Naive thymus-derived CD4-positive, alpha-beta T cell (primary cell): ENCODE measurements at places on chromosomes 12 and 14. TPM values are rescaled to one million over a fixed set of nuclear protein-coding genes. Genes with fewer than 3 reads are reported as not detected.

DNA sequence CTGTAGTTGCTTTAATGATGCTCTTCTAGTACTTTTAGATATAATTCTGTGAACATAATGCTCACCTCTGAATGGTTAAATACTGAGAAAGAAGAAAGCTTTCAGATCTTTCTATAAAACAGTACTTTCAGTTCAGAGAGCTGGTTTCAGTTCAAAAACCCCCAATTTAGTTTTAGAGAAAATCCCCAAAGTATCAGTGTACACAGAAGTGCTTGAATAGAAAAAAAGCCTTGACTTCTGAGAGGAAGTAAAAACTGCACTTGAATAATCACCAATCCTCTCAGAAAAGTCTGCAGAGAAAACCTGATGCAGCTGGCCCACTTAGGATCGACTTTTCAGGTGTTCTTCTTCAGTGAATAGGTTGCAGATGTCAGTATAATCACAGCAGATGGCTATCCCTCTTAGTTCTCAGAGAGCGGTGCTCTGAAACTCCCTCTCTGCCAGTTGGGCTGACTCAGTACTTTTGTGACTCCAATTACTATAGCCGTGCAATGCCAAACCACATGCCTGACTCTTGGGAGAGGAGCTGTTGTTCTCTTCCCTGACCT, 616.3 kb downstream of the LRFN5 start:
- DNase-seq, result no peak

- no peak for DNase-seq
These were observed 90.8 kb downstream of the SLCO1B1 start for GRCh38 chr12:21221778-21222177.

DNA sequence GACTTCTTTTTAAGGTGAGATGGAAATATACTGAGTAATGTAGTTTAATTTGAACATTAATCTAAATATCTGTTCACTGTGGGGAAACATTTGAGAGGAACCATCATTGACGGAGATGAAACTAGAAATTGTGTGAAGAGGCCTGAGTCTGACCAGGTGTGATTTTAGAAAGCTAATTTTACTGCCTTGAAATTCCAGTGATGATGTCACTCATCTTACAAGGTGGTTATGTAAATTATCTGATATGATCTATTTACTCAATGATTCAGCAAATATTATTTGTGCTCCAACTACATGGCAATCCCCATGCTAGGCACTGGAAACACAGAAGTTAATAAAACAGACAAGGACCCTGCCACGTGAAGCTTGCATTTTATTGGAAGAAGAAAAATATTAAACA, 435.7 kb upstream of the DCN start:
- no peak for DNase-seq

- no peak for DNase-seq
These were observed 1.4 kb downstream of the MMAB start for GRCh38 chr12:109571773-109572505.

DNA sequence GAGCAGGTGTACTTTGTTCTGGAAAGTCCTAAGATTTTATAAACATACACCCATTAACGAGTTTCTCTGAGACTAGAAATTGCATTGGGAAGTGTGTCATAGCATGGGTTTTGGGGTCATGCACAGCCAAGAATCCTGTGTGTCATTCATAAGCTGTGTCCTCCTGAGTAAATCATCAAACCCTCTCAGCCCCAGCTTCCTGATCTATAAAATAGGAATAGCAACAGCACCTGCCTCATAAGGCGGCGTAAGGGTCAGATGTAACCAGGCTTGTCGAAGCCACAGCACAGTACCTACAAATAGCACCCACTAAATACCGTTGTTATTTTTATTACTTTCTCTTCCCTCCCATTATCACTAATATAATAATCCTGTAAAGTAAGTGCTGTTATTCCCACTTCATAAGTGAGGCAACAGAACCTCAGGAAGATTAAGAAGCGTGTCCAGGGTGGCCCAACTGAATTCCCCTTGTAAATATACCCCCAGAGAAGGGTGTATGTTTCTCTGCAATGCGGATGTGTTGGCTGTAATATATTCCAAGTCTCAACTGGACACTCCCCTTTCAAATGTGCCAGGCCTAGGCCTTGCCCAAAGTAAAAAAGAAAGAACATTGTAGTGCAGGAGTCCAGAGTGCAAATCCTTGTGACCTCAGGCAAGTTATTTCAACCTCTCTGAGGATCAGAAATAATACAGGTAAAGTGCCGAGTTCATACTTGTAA, 188.3 kb upstream of the BCL2L14 start:
- no peak for DNase-seq

GRCh38 chr14:98404811-98405210, 867.2 kb downstream of the BCL11B start:
- no peak for DNase-seq

DNA sequence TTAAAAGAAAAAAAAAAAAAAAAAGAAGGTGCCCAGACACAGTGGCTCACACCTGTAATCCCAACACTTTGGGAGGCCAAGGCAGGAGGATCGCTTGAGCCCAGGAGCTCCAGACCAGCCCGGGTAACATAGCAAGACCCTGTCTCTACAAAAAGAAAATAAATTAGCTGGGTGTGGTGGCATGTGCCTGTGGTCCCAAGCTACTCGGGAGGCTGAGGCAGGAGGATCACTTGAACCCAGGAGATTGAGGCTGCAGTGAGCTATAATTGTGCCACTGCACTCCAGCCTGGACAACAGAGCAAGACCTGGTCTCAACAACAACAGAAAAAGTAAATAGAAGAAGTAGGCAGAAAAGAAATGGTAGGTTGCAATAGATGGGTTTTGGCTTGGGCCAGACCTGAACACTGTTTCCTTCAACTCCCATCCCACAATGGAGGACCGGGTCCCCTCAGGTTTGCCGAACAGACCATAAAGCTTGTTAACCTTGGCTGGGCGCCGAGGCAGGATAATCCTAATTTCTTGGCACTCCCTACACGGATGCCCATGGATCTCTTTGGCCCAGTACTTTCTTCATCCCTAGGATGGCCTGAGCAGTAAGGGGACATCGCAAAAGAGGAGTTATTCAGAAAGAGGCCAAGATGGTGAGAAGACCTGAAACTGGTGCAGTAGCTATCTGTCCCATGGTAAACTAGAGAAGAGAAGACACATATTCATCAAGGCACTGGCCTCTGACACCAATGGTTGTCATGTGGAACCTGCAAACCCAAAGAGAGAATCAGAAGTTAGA, 165.5 kb upstream of the CCND2 start:
- DNase-seq, result no peak

- no peak for DNase-seq
These were observed 16.2 kb upstream of the SMARCC2 start for GRCh38 chr12:56205445-56205844.

DNA sequence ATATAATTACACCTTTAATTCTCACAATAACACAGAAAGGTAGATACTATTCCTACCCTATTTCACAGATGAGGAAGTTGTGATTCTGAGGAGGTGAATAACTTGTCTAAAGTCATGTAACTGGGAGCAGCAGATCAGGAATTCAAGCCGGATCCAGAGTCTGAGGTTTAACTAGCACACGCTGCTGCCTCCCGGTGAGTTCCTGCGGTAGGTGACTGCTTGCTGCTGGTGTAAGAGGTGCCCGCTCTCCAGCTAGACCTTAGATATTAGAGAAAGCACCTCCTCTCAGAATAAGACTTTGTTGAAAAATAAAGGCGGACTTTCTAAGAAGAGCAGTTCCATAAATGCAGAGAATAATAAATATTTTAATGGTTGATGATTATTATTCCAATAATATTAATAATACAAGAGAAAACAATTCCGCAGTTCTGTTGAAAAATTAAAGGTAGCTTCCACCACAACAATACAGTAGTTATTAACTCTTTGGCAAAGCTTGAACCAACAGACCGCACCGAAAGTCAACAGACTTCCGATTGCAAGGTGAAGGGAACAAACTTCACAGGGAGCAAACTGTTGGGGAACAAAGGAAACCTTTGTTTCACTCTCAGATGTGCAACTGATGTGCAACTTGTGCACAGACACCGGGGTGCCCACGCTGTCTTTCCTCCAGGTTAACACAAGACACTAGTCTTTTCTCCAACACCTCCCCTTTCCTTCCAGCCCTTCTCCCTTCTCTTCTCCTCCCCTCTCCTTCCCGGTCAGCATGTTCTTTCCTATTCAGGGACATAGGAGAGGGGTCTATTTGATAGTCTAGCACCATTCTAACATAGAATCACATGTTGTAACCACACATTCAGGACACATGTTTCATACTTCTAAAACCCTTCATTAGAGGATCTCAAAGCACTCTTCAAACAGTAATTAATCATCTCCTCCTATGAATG, 73.2 kb upstream of the EGLN3 start:
- no peak for DNase-seq

- no peak for DNase-seq
These were observed 460.9 kb upstream of the SYT1 start for GRCh38 chr12:78403681-78404080.

DNA sequence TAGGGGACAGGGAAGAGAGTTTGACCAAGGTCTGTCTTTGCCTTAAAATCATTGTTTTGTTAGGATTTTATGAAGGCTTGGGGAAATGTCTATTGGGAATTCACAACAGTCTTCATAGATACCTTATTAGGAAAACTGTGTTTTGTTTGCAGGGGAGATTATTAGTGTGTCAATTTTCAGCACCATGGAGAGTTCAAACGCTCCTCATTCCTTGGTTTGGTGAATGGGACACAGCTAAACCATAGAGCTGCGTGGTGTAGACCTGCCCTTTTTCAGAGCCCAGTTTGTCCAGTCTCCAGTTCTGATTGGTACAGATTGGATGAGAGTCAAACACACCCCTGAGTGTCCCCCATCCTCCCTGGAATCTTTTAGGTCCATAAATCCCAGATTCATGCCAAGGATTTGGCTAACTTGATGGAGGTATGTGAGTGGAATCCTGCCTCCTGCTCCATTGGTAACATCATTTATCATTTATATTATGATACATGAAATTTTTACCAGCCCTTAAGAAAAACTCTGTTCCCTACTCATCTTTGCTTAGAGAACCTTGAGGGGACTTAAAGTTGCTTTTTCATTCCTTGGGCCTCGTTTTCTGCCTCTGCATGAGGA, 12.0 kb downstream of the NGDN start:
- DNase-seq, result no peak

DNA sequence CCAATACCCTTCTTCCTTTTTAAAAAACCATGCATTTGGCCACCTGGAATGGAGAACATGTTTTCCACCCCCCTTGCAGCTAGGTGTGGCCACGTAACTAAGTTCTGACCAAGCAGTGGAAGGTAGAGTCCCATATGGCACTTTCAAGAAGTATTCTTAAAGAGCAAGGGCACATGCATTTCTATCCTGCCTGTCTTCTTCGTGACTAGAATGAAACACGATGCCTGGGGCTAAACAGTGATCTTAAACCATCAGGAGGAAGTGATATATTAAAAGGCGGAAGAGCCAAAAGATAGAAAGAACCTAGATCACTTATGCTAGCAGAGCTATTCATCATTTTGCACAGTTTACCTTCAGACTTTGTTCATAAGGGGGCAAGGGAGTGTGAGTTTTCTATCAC, 16.0 kb upstream of the DDX11 start:
- DNase-seq, result no peak

DNA sequence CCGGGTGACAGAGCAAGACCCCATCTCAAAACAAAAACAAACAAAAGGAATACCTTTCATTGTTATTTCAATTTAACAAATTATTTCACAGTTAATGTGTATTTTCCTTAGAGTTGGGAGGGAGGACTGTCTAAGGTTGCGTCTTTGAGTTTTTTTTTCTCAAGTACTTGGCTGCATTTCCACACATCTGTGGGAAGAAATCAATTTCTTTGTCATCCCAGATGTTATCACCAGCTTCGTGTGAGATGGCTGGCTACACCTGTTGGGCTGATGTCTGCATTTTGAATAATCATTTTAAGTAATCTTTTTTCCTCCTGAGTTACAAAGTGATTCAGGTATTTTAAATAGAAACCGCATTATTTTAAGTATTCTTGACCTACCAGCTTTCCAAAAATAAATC, 59.4 kb downstream of the EML1 start:
- DNase-seq, result no peak

- DNase-seq, result peak; percentile 59
These were observed 14.7 kb downstream of the ITGA5 start for GRCh38 chr12:54404061-54405004.

DNA sequence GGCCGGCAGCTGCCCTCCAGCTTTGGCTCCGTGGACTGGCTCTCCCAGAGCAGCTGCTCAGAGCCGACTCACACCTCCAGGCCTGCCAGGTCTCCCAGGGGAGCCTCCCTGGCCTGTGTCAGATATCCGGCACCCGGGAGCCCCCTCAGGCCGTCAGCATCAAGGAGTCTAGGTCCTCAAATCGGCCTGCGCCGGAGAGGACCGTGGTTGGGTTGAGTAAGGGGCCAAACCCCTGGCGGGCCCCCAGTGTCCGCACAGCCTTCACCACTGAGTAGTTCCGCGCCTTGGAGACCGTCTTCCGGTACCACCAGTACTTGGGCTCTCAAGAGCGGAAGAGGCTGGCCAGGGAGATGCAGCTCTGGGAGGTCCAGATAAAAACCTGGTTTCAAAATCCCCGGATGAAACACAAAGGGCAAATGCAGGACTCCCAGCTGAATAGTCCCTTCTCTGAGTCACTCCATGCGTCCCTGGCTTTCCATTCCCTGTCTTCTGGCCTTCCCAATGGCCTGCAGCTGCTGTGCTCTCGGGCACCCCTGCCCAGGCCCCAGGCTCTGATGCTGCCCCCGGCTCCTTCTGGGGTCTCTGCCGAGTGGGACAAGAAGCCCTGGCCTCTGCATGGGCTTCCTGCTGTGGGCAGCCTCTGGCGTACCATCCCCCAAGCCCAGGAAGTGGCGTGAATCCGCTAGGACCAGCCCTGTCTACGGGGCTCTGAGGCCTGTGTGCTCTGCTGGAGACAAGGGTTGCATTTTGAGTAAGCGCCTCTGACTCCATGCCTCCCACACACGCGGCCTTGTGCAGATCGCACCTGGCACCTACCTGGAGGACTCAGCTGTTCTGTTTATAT, 245.1 kb upstream of the ATXN7L3B start:
- DNase-seq, result no peak

- DNase-seq, result no peak
These were observed 2.8 kb downstream of the PTPN21 start for GRCh38 chr14:88551980-88552431.

- DNase-seq, result no peak
These were observed 941 bp upstream of the PPP1CC start for GRCh38 chr12:110743571-110744093.

GRCh38 chr12:89707703-89708564, 704 bp downstream of the ATP2B1 start:
- DNase-seq, result peak; percentile 48

The AKAP5 gene
- polyA plus RNA-seq, result 0.03 TPM

The STON2 gene
- not detected for polyA plus RNA-seq

The C1S gene
- polyA plus RNA-seq, result not detected

The CLMN gene
- 0.56 TPM for polyA plus RNA-seq
